Pons (tissue), 1 donor: ENCODE measurements at places on chromosomes 5 and 9.
A peak's percentile ranks its signal among the peaks of the same experiment; 100 is the strongest.

DNA sequence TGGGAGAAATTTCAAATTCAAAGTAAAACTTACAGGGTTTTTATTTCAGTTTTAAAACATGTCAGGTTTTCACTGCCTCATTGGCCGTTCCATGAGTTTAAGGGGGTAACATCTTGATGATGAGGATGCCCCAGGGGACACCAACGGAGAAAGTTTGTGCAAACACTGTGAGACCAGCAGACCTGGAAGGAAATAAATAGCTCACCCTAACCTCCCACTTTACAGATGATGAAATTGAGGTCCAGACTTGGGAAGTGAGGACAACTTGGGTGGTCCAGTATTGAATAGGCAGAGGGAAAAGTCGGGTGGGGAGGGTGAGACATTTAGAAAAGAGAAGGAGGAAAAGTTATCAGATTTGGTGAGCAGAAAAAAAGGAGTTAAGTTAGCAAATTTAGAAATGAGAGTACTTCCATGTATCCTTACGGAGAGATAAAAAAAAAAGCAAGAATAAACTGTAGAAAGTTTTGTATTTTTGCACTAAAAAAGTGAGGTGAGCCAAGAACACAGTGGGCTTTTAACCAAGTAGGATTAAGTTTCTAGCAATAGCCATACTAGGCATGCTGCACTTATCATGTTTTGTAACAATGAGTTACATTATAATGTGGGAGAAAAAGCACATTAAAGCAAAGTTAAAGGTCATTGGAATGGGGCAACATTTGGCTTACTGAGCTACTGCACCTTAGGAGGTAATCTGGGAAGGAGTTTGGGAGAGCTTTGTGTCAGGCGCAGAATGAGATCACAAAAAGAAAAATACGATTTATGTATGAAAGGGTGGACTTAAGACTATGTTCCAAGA, 125.1 kb downstream of the GAS1 start:
- DNase-seq: no peak

- DNase-seq: no peak
Measured at GRCh38 chr5:88607492-88607891, 275.5 kb downstream of the MEF2C start.

GRCh38 chr5:96481009-96481786, 48.1 kb upstream of the PCSK1 start:
- DNase-seq: no peak

- peak; percentile 37 for DNase-seq
Measured at GRCh38 chr5:134523543-134524271, 1.8 kb upstream of the JADE2 start.

GRCh38 chr5:118988866-118989180, 476 bp upstream of the DTWD2 start:
- DNase-seq: no peak
